ENCODE measurements at places on chromosomes 4 and X.

GRCh38 chr4:86927843-86928395 is 6.9 kb upstream of the AFF1 start:
- no peak for DNase-seq

DNA sequence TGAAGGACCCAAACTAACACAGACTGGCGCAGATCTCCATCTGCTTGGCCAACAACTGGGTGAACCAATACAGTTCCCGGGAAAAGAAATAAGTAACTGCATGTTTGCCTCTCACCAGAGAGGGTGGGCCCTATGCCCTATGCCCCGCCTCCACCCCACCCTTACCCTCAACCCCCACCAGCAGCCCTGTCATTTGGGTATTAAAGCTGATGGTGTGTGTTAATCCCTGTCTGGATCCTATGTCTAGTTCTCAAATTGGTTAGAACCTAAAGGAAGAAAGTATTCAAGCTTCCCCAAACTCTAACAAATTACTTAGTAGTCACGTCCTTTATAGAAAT is 19.0 kb downstream of the SMPX start:
- no peak for DNase-seq

- no peak for DNase-seq
Measured at GRCh38 chrX:69793260-69793935, 177.5 kb downstream of the EDA start.

DNA sequence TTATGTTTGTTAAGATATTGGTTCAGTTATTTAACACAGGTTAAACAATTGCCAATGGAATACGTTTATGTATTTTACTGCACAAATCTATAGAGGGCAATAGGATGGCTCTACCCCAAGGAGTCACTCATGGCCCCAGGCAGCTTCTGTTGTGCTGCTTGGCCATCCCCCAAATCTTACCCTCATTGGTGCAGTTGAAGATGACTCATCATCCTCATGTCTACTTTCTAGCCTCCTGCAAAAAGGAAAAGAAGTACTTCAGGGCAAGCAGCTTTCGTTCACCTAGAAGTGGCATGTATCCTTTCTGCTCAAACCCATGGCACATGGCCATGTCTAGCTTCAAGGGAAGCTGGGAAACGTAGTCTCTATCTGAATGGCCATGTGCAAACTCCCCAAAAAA is 14.2 kb downstream of the PHOX2B start:
- no peak for DNase-seq

GRCh38 chr4:32207456-32207855 is 1487.3 kb downstream of the PCDH7 start:
- no peak for DNase-seq

DNA sequence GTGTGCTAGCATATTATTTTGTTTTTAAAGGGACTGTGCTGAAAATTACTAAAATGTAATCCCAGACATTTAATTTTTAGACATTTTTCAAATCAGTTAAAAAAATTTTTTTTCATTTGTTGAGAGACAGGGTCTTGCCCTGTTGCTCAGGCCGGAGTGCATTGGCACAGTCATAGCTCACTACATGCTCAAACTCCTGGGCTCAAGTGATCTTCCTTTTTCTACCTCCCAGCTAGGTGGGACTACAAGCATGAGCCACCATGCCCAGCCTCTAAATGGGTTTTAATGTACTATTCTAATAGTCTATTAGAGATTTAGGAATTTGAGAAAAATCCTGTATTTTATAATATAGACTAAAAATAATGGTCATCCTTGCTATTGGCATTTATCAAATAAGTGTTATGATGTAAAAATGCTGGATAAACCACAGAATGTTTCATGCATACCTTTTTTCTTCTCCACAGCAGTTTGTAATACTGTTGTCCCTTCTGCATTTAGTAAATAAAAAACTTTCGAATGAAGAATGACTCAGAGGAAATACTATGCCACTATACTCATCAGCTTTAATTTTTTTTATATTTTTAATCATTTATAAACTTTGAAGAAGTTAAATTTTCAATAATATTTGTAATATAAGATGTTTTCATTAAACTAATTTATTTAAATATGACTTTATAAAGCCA is 29.9 kb downstream of the CPEB2 start:
- DNase-seq: no peak

- DNase-seq: no peak
Measured at GRCh38 chr4:67470871-67471270, 74.4 kb downstream of the CENPC start.

GRCh38 chrX:77966361-77966760 is 3.1 kb downstream of the PGAM4 start:
- DNase-seq: no peak

DNA sequence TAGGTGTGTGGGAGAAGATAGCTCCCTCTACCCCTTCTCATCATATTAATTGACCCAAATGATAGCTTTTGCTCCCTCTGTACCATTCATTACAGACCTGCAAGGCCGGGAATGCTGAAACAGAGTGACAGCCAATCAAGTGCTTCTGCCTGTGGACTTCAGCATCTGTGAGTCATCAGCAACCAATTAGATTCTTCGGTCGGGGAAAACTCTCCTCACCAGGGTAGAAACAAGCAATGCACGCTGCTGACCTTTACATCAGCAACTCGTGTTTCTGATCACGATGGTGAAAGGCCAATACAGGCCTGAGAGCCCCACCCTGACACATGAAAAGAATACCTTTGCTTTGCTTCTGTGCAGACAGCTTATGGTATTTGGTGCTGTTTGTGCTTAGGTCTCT is 347.2 kb upstream of the DDX53 start:
- no peak for DNase-seq

DNA sequence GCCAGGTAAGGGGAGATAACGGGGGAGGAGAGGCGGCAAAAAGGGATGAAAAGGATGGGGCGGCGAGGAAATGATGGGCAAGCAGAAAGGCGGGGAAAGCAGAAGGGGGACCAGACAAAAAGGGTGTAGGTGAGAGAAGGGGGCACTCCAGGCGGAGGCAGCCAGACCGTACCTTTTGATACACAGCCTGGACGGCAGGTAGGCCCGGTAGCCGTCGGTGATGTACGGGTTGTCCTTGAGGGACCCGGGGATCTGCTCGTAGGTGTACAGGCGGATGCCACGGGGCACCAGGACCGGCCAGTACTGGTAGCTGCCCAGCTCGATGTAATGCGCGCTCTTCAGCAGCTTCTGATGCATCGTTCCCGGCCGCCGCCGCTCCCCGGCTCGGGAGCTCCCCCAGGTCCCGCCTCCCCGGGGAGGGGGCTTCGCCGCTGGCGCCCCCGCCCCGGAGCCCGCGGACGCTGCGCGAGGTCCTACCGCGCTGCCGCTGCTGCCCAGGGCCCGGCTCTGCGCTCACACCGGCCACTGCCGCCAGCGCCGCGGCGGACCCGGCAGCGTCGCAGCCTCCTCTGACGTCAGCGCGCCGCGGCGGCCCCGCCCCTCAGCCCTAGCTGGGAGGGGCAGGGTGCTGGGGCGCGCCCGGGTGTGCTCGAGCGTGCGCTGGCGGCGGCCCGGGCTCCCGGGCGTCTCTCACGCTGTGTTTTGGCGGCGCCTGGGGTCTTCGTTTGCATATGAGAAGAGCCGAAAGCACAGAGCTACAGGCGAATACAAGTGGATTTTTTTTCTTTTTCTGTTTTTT is at the start of gene PAQR3:
TSS of gene PAQR3 (minus strand) at position 571 of the 799 bp plus-strand sequence. CDS start at position 357, 214 bp downstream.
- DNase-seq: peak; percentile 54

- no peak for DNase-seq
Measured at GRCh38 chr4:182885022-182885737, 32.0 kb downstream of the DCTD start.

DNA sequence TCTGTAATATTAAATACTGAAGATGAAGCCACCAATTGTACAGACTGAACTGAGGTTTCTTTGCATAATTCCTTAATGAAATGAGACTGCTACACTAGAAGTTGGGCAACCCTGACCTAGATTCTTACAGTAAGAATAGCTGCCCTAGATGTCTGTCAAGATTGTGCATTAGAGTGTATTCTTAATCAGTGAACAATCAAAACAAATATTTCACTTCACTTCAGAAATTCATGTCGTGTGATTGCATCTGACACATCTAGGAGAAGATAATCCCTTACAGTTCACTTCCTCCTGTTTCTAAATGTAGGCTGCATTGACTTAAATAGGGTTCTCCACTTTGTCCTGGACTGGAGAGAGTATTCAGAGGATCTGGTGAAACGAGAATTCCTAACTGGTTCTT is 283.1 kb downstream of the HNRNPD start:
- DNase-seq: no peak

DNA sequence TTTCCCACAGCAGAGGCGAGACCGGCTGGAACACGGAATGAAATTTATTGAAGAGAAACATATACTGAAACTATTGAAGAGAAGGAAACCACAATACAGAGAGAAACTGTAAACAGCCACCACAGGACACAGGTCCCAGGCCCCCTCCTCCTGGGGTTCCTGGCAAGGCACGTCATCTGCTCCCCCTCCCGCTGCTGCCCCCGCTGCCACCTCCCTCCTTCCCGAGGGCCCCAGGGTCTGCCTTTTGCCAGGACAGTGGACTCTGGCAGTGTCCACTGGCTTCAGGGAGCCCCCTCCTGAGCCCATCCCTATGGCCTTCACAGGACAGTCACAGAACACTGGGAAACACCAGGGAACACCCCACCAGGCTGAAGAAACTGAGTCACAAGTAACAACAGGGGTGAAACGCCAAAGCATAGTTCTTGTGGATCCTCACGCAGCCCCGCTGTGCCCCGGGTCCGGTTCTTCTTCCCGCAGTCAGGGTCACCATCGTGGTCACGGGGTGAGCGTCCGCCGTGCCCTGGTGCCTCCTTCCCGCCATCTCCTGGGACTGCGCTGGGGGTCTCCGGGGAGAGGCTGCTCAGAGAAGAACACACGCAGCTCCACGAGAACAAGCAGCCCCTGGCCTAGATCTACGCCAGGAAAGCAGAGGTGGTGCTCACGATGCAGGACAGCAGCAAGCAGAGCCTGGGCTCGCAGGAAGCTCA is 5.4 kb downstream of the PNMA6E start:
- DNase-seq: no peak

- DNase-seq: no peak
Measured at GRCh38 chr4:176123710-176124407, 58.2 kb downstream of the WDR17 start.

- DNase-seq: no peak
Measured at GRCh38 chr4:7375427-7375826, 59.3 kb downstream of the PSAPL1 start.

DNA sequence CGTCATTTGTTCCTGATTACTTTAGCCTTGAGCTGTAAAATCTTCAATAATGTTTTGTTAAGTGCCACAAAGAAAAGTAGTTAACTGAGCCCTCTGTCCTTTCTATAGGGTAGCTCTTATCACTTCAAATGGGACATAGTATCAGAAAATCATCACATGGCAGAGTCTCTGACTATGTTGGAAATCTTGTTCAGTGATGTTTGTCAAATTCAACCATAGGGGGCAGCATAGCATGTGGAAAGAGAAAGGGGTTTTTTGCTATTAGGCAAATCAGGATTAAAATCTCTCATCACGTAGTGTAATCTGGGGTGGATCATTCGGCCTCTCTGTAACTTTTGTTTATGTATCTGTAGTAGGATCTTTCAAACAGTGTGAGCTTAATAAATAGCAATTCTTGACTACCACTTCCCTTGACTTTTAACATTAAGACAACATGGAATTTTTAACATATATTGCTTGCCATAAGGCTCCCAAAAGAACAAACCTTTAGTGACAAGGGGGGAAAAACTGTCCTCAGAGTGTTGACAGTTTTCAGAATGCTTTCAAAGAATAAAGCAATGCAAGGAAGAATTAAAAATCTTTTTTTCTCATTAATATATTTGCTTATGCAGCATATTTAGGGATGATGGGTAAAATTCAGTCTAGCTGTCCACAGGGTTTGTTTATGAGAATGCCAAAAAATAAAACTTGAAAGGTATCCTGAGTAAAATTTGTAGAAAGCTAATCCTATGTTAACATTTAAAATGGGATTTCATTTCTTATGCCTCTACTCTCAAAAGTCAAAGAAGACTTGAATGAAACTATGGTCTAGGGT is 127.2 kb downstream of the FBXW7 start:
- peak; percentile 0 for DNase-seq

DNA sequence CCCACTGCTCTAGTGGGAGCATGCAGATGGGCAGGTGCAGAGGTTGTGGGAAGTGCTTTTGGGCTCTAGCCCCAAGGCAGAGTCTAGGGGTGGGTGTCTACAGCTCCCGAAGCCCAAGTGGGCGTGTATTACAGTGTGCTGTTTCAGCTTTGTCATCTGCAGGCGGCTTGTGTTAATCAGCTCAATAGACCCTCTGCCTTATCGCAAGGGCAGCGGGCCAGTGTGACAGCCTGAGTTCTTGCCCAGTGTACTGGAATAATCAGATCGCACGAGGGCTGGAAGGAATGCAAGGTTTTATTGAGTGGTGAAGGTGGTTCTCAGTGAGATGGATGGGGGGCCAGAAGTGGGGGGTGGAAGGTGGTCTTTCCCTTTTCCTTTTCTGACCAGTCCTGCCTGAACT is 529.4 kb upstream of the AMOT start:
- no peak for DNase-seq

- DNase-seq: no peak
Measured at GRCh38 chr4:1192091-1192492, 19.7 kb upstream of the SPON2 start.

DNA sequence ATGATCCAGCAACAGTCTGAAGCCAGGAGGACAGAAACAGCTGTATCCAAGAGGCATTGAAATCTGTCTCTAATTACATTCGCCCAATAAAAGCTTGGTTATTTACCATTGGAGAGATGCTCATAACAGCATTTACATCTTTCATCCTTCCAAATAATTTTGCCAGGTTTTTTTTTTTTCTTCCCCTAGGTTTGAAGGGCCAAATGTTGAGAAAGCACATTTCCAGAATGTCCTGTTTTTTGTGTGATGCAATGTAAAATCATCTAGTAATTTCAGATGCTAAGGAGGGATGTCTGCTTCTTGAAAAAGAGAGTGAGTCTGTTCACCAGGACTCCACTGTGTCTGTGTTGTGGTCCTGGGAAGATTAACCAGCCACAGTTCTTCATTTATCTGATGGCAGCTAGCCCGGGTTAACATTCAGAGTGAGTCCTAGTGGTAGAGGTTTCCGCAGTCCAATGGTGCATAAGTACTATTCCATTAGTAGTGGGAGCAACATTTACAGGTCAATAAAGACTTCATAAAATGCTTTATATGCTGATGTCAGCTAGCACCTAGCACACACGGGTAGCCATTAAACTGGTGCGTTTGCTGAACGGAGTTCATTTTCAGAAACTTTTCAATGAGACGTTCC is 406.8 kb downstream of the STIM2 start:
- DNase-seq: no peak

GRCh38 chr4:150310159-150310895 is 232.1 kb downstream of the DCLK2 start:
- DNase-seq: no peak

Measured in NCI-H187 (cell line).